ENCODE measurements at places on chromosomes 7 and 10. TPM values are rescaled to one million over a fixed set of nuclear protein-coding genes. Genes with fewer than 3 reads are reported as not detected.

Gene PIP
- not detected for total RNA-seq

- DNase-seq: no peak
Observed at GRCh38 chr10:119326167-119326566, 118.8 kb downstream of the GRK5 start.

GRCh38 chr7:37815671-37816371, 32.6 kb upstream of the NME8 start:
- no peak for DNase-seq

GRCh38 chr10:3783316-3783681, 1.7 kb downstream of the KLF6 start:
- DNase-seq: no peak

DNA sequence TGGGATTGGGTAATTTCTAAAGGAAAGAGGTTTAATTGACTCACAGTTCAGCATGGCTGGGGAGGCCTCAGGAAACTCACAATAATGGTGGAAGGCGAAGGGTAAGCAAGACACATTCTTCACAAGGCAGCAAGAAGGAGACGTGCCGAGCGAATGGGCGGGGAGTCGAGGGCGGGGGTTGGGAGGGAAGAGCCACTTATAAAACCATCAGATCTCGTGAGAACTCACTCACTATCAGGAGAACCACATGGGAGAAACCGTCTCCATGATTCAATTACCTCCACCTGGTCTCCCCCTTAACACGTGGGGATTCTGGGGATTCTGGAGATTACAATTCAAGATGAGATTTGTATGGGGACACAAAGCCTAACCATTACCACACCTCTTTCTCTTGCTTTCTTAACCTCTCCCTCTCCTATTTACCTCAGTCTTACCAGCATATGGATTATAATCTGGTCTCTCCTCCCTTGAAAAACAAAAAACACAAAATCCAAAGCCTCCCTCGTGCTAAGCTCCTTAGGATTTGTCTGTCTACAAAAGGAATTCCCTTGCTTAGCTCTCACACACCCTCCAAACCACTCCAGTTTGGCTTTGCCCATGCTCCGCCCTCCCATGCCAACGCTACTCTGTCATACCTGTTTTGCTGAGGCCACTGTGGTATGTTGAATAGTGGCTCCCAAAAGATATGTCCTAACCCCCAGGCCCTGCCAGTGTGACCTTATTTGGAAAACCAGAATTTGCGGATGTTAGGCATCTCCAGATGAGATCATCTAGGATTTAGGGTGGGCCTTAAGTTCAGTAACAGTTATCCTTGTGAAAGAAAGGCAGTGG, 19.6 kb upstream of the EFCAB10 start:
- DNase-seq: peak; percentile 66

DNA sequence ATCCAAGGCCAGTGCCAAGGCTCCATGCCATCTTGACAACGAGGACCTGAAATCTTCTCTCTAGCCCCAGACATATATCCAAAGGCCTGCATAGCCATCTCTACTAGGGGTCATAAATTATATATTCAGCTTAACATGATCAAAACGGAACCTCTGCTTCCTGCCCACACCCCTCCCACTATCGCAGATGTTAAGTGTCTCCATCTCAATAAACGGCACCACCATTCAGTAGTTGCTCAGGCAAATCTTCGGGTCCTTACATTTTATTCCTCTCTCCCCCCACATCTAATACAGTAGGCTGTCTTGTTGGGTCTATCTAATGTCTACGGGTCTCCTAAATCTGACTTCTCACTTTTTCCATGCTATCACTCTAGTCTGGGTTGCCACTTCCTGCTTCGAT, 201.1 kb upstream of the PLXNA4 start:
- DNase-seq: no peak

- DNase-seq: no peak
Observed at GRCh38 chr7:123864966-123865365, 20.0 kb downstream of the HYAL4 start.

DNA sequence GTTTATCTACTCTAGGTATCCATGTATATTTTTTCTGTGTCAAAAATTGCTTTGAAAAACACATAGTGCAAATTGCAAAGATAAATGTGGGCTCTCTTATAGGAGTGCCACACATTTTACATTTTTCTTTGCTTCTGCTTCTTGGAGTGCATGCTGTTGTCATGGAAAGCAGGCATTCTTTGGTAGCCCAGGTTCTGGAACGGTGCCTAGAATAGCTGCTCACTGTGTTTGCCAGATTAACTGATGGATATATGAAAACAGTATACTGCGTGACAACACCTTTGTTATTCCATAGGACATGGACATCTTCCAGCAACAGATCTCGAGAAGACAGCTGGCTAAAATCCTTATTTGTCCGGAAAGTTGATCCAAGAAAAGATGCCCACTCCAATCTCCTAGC, 13.4 kb downstream of the NIPSNAP2 start:
- DNase-seq: no peak

Gene ADRB1
- 18.6 TPM for total RNA-seq

DNA sequence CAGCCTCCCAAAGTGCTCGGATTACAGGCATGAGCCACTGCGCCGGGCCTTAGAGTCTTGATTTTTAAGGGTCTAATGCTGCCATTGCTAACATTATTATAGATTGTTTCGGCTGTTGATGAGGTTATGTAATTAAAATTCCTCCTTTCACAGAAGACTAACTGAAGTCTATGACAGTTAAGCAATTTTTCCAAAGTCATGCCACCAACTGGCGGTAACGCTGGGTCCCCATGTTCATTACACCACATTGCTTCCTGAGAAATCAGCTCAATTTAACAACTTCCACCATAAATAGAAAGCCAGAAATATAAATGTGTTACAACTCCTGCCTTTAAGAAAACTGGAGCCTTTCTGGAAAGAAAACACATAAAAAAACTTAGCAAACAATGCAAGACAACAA, 3.5 kb downstream of the ERLIN1 start:
- DNase-seq: no peak

DNA sequence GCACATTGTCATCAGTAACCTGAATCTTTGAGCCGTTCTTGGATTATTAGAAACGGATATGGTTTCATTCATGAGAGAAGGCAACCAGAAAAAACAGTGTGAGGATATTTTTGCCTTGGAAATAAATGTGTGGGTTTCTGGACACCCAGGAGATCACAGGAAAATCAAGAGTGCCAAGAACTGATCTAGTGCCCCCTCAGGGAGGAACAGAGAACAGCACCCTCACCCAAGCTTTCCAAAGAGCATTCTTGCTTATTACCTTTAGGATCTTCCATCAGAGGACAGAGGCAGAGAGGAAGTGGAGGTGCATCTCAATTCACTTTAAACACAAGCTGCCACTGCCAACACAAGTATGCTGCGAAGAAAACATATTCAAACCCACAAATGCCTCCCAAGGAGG, 851.5 kb upstream of the COBL start:
- no peak for DNase-seq

Data from upper lobe of right lung (tissue), 1 donor.